ENCODE measurements at places on chromosomes 6 and 20.

DNA sequence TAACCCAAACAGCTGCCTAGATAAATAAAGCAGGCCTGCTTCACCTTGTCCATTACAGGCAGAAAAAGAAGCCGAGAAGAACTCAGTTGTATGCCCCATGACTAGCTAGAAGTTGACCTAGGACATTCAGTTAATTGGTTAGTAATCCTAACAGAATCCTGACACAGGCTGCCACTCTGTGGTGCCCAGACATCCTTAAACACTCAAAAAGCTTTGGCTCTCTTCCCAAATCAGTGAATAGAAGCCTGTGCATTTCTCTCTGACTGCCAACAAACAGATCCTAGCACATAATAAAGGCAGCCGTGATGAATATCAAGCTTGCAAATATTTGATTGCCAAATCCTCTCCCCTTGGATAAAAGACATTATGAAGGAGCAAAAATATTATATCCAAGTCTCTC lies 519.1 kb upstream of the EYS start:
- DNase-seq = no peak

- no peak for DNase-seq
Observed at GRCh38 chr20:8375898-8376297, 243.8 kb downstream of the PLCB1 start.

DNA sequence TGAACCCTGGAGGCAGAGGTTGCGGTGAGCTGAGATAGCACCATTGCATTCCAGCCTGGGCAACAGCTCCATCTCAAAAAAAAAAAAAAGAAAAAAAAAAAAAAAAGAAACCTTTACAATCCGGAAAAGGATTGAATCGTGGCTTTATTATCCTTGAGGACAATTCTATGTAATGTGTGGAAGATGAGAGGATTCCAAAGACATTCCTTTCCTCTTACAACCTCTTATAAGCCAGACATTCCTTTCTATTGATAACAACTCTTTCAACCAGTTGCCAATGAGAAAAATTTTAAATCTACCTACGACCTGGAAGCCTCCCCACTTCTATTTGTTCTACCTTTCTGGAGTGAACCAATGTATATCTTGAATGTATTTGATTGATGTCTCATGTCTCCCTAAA lies 91.2 kb upstream of the EEF1E1 start:
- DNase-seq = no peak

DNA sequence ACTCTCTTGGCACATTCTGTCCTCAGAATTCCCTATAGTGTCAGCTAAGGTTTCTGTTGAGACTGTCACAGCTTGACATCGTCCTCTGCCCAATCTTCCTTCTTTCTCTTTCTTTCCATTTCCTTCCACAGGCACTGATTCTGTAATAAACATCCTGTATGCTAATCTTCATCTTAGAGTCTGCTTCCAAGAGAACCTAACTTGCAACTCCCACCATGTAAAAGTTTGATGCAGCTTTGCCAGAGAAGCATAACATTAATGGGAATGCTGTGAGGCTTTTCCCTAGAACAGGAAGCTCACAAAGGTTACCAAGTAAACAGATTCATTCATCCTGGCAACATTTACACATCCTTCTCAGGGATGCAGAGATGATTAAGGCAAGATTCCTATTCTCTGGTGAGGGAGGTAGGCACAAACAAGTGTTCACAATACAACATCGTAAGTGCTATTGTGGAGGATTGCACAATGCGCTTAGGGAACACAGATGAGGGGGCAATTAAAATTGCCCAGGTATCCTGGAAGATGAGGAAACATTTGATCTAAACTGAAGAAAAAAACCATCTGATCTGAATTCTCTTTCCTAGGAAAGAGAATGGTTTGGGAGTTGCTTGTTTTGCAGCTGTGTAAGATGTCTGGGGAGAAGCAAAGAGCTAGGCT lies 74.7 kb downstream of the GRM1 start:
- no peak for DNase-seq

DNA sequence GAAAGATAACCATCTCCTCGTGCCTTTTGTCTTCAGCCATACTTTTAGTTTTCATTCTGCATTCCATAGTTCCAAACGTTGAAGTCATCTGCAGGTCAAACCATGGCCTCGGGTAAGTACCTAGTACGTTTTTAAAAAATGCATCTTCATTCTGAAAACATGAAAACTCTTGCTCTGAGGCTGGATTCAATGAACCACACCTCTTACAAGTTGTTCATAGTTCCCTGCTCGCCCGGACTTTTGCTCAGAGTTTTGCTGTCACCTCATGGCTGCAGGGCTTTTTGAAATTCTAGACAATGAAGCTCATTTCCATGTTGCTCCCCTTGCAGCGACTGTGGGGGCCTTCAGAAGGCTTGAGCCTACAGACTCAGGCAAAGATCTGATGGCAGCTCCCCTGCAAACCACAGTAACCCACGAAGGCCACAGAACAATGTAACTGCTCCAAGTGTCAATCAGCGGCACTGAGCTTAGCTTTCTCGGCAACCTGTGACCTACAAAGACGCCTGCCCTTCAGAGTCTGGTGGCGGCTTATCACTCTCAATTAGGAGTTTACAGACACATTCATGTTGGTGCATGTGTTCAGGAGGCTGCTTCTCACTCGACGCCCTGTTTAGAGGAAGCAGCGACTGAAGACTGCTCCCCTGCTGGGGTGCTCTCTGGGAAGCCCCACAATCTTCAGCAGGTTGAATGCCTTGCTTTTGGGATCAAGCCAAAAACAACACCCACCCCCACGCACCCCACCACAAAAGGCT lies 61.2 kb downstream of the FOXC1 start:
- no peak for DNase-seq

Data from esophagus squamous epithelium (tissue), 5 donors.